ENCODE measurements at places on chromosomes 7 and 10. TPM values are rescaled to one million over a fixed set of nuclear protein-coding genes. Genes with fewer than 3 reads are reported as not detected.
A peak's percentile ranks its signal among the peaks of the same experiment; 100 is the strongest.

Gene NKX2-3
- not detected for polyA plus RNA-seq

GRCh38 chr7:82360591-82361368 lies 82.8 kb downstream of the CACNA2D1 start:
- no peak for DNase-seq

DNA sequence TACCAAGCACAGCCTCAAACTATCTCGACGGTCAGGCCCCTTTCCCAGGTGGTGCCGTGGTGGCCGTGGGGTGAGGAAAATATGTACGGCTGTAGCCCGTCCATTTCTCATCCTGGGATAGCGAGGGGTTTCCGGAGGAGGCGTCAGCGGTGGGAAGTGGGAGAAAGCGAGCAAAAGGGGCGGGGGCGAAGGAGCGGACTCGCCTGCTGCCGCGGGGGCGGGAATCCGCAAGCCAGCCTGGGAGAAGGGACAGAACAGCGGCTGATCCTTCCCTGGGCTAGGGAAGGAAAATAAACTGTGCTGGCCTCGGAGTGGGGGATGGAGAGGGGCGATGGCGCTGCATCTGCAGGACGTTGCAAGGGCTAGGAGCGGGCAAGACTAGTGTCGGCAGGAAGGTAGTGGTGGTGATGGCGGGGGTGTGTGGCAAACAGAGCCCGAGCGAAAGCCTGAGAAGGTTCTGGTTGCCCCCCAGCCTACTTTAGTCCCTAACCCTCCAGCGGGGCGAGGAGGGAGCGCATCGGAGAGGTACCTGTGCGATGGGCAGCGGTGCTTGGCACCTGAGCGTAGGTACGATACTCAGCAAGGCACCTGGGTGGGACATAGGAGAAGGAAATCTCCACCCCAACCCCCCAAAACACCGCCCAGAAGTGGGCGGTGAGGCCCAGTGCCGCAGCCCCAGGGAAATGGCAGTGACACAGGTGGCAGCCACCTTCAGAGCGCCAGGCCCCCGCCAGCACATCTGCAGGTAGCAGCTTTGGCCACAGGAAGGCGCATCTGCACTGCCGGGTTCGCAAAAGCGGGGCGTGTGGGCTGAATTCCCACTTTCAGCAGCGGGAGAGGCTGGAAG lies 49.9 kb upstream of the STEAP1B start:
- DNase-seq: no peak

Gene SPAM1
- not detected for polyA plus RNA-seq

DNA sequence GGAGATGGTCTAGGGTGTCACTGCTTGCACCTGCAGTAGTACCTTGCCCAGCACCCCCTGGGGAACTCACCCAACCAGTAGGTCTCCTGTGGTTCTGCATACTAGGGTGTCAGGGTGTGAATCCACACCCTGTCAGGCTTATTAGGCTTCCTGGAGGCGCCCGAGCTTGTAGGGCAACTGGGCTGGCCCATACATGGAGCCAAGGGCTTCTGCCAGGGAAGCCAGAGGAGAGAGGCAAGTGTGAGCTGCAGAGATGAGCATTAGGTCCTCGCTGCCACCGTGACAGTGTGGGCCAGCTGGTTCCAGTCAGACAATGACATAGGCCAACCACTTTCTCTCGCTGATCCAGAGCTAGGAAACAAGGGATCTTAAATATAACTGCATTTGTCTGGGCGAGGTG lies 11.2 kb downstream of the MXI1 start:
- no peak for DNase-seq

Gene MACC1
- 11.0 TPM for polyA plus RNA-seq

GRCh38 chr7:124655990-124656389 lies 109.6 kb downstream of the GPR37 start:
- no peak for DNase-seq

Gene HABP2
- 0.40 TPM for polyA plus RNA-seq

Gene ZNF425
- 9.2 TPM for polyA plus RNA-seq

DNA sequence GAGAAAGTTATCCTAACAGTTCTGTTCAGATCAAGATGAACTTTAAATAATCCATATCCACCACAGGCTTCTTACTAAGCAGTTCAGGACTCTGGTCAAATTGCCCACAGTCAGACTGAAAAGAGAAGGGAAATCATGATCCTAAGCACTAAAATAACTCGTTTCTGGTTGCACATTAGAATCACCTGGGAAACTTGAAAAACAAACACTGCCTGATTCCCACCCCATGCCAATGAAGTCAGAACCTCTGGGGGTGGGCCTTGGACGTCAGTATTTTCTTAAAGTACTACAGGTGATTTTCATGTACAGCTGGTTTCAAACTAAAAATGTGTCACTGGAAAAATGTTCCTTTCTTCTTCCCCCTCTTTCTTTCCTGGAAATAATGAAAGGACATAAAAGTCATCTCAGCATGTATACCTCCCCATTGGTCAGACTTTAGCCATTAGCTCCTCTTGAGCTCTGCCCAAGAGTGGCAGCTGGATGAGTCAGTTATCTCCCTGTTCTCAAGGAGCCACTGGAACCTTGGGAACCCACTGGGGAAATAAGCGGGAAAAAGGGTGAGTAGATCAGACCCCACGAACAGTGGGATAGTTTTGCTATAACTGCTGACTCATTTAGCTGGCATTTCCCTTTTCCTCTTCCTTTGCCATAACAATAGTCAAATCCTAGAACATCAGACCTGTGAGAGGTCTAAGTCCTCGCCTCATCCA lies 75.3 kb upstream of the IL6 start:
- DNase-seq: no peak

Gene NEUROG3
- not detected for polyA plus RNA-seq

DNA sequence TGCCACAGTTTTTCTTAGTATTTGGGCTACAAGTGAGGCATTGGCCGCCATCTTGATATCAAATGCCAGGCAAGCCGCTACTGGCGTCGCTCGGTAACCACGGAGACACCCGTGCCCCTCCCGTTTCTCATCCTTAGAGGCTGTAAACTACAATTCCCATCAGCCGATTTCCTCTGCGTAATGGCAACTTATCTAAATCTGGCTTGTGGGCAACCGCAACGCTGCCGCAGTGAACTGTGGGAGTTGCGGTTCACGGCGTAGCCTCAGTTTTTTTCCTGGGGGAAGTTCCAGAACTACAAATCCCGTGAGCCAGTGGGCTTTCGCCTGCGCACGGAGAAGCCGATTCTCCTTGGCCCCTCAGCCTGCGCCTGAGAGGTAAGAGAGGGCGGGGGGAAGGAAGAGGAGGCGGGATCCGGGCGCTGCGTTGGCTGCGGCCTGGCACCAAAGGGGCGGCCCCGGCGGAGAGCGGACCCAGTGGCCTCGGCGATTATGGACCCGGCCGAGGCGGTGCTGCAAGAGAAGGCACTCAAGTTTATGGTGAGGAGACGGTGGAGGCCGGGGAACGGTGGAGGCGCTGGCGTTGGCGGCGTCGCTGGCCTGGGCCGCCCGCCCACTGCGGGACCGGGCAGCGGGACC lies at the start of gene BTRC:
Gene BTRC, plus strand, starts transcription at position 474 of the 636 bp plus-strand sequence. Its CDS starts 16 bp downstream, at position 490.
- peak; percentile 97 for DNase-seq

GRCh38 chr7:28815928-28816373 lies 142.2 kb downstream of the TRIL start:
- DNase-seq: no peak

GRCh38 chr7:40799-41750 lies 151.3 kb upstream of the FAM20C start:
- DNase-seq: no peak

Gene FXYD4
- polyA plus RNA-seq: not detected

Gene ERV3-1
- polyA plus RNA-seq: 23.4 TPM

Gene FAM241B
- 9.2 TPM for polyA plus RNA-seq

- DNase-seq: no peak
Observed at GRCh38 chr10:52216852-52217251, 97.2 kb upstream of the DKK1 start.

DNA sequence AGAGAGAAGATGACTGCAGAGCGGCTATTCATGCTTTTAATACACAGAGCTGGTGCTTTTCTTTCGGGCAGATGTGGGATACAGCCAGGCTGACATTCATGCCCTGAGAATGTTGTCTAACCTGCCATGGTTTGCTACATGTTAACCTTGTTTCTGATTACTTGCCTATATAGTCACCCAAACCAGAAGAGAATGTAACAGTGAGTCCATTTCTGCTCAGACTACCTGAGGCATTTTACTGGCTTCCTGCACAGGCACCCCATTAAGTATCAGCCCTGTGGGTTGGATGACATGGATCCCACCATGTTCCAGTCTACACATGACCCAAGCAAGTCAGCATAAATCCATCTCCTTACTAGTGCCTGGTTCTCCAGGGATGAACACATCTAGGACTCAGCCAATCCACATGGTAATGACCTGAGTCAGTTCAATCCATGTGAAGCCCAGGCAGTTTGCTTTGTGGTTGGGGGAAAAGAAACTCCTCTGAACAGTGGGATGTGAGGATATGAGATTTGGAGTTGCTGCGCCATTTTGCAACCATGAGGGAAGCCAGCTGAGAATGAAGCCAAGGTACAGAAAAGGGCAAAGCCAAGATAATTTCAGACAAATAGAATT lies 55.7 kb upstream of the MKX start:
- no peak for DNase-seq

Gene PFKP
- polyA plus RNA-seq: 21.7 TPM

DNA sequence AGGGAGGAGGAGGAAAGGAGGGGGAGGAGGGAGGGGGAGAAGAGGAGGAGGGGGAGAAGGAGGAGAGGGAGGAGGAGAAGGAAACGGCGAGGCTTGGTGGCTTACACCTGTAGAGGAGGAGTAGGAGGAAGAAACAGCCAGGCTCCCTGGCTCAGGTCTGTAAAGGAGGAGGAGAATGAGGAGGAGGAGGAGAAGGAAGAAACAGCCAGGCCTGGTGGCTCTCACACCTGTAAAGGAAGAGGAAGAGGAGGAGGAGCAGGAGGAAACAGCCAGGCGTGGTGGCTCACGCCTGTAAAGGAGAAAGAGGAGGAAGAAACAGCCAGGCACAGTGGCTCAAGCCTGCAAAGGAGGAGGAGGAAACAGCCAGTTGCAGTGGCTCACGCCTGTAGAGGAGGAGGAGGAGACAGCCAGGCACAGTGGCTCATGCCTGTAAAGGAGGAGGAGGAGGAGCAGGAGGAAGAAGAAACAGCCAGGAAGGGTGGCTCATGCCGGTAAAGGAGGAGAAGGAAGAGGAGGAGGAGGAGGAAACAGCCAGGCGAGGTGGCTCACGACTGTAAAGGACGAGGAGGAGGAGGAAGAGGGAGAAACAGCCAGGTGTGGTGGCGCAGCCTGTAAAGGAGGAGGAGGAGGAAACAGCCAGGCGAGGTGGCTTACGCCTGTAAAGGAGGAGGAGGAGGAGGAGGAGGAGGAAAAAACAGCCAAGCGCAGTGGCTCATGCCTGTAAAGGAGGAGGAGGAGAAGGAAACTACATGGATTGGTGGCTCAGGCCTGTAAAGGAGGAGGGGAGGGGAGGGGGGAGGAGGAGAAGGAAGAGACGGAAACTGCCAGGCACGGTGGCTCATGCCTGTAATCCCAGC lies 14.9 kb upstream of the CRCP start:
- DNase-seq: peak; percentile 72

Data from right renal cortex interstitium (tissue), 3 donors.